Smooth muscle cell of trachea (primary cell): ENCODE measurements at places on chromosomes 4 and X. TPM values are rescaled to one million over a fixed set of nuclear protein-coding genes. Genes with fewer than 3 reads are reported as not detected.

RGS12 gene
- total RNA-seq: 22.3 and 23.3 TPM in 2 replicates

USP51 gene
- 1.9 and 2.8 TPM in 2 replicates for total RNA-seq

MAGEA1 gene
- total RNA-seq: not detected in 2 replicates

LRIT3 gene
- 0.15 TPM in 1 of 2 replicates, not detected in the other for total RNA-seq

MAGEB17 gene
- not detected in 2 replicates for total RNA-seq

CENPI gene
- 5.3 and 28.7 TPM in 2 replicates for total RNA-seq

P2RY4 gene
- 0.44 TPM in 1 of 2 replicates, not detected in the other for total RNA-seq

TRIM75 gene
- total RNA-seq: not detected in 2 replicates

SPARCL1 gene
- 1.2 and 1.3 TPM in 2 replicates for total RNA-seq

ZIC3 gene
- not detected in 2 replicates for total RNA-seq

SSX2 gene
- not detected in 2 replicates for total RNA-seq
